ENCODE measurements at places on chromosomes 2 and 18.
A peak's percentile ranks its signal among the peaks of the same experiment; 100 is the strongest.

- DNase-seq: no peak
Measured at GRCh38 chr2:240351088-240351741, 84.2 kb upstream of the GPC1 start.

- DNase-seq: peak; percentile 93
Measured at GRCh38 chr18:2515908-2516625, 55.2 kb downstream of the METTL4 start.

DNA sequence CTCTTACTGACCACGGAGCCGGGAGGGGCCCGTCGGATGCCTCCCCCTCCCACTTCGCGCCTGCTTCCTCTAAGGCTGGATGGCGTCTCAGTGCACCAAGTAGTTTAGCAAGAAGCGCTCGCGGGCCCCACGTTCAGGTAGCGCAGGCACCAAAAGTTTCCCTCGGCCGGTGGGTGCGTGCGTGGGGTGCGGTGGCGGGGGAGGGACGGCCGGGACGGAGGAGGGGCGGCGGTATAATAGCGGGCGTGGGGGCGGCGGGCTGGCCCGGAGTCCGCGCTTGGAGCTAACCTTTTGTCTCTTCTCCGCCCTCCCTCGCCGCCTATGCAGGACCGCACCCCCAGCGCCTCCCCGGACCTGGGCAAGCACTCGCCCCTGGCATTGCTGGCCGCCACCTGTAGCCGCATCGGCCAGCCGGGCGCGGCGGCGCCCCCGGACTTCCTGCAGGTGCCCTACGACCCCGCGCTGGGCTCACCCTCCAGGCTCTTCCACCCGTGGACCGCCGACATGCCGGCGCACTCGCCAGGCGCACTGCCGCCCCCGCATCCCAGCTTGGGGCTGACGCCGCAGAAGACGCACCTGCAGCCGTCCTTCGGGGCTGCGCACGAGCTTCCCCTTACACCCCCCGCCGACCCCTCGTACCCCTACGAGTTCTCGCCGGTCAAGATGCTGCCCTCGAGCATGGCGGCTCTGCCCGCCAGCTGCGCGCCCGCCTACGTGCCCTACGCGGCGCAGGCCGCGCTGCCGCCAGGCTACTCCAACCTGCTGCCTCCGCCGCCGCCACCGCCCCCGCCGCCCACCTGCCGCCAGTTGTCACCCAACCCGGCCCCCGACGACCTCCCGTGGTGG, 1.0 kb downstream of the SP5 start:
- DNase-seq: no peak

DNA sequence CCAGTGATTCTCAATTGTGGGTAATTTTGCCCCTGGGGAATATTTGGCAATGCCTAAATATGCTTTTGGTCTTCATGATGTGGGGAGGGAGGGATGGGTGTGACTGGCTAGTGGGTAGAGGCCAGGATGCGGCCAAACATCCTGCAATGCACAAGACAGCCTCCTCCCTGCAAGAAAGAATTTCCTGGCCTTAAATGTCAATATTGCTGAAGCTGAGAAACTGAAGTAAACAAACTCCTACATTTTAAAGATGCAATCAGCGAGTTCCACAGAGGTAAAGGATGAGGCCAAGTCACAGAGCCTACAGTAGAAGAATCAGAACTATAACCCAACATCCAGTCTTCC, 272.9 kb upstream of the EPHA4 start:
- no peak for DNase-seq
